ENCODE measurements at places on chromosomes 5 and 9.
A peak's percentile ranks its signal among the peaks of the same experiment; 100 is the strongest.

GRCh38 chr5:141681695-141682641 lies at the start of gene ARAP3:
Gene ARAP3 (minus strand): TSS chr5:141682230. CDS start chr5:141680486, 1,744 bp downstream.
- peak; percentile 77 for DNase-seq

- no peak for DNase-seq
These were observed 249.7 kb downstream of the ARHGAP26 start for GRCh38 chr5:143019614-143020515.

DNA sequence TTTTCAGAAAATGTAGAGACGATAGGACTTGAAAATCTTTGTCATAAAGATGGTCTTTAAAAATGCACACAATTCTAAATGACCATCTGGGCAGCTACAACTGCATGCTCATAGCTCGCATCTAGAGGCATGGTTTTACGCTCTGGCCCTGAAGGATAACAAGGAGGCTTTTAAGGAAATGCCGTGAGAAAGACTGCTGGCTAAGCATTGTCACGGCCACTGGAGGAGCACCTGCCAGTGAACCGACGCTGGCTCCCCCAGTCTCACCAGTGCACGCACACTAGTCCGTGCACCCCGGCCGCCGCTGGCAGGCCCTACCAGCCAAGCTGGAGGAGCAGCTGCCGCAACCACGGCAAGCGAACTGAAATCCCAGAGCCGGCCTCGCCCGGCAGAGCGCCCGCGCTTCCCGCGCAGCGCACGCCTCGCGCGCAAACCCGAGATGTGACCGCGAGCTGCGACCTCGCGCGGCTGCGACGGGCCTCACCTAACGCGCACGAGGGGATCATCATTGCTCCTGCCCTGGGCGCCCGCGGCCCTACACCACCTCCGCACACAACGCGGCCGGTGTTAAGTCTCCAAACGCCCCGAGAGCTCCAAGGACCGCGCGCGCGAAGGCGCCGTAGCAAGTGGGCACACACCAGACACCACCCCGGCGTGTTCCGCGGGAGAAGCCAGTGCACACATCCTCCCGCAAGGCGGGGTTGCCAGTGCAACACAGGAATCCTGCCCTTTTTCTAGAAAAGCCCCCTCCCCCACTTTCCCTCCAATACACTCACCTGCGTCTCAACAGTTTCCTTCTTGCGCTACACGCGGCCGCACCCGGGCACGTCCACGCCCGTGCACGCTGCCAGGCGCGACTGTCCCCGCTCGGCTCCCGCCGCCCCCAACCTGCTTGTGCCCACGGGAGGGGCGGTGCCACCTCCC lies 5.3 kb downstream of the ELAVL2 start:
- DNase-seq = no peak

DNA sequence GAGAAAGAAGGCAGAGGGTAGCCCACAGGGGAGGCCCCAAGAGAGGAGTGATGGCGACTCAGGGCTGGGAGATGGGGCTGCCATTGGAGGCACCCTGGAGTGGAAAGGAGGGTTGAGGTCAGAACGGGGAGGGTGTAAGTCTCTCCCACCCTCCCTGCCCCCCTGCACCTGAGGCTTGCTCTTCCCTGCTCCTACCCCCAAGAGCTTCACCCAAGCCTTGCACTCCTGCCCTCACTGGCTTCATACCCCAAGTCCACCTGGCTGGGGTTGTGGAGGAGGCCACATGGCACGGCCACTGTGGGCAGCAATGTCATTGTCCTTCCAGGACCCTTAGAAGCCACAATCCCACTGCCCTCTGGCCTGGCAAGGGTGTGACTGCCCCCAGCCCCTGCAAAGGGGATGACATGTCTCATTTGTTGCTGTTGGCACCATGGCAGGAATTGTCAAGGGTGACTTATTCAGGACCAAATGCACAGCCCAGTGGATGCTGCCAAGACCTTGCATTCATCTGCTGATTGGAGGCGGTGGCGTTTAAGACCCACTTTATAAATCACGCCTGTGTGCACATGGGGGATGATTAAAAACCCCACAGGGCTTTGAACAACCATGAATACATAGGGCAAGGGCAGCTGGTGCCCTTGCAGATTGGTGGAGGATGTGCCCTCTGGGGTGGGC lies 47.6 kb upstream of the RNU6ATAC start:
- no peak for DNase-seq

DNA sequence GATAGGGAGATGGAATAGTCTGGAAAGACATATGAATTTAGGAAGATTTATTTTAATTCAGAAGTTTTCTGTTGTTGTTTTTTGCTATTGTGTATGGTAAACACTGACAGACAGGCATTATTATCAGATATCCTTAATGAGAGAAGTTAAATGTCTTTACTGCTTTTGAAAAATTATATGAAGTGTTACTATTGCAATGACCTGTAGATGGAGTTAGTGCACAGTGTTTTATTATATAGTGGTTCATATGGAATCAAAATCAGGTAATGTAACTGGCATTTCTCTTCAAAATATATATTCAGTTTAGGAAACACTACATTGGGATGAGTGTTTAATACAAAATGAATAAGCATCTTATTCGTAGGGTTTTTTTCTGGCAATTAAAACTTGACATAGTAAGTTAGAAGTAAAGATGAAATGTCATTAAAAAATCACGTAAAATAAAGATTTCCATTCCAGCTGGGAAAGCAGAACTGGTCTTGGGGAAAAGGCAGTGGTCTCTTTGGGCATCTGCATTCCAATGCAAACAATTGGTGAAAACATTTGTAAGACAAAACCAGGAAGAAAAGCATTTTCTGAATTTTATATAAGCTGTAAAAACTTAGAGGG lies 3.9 kb downstream of the GABRA1 start:
- DNase-seq = no peak

GRCh38 chr9:28915202-28915930 lies 1342.1 kb upstream of the C9orf72 start:
- DNase-seq = no peak

GRCh38 chr5:109829331-109829730 lies 139.6 kb downstream of the MAN2A1 start:
- DNase-seq = no peak

GRCh38 chr9:120394058-120394669 lies 185.8 kb downstream of the CDK5RAP2 start:
- DNase-seq = peak; percentile 74

GRCh38 chr9:754150-754931 lies 87.2 kb upstream of the DMRT1 start:
- DNase-seq = peak; percentile 19

DNA sequence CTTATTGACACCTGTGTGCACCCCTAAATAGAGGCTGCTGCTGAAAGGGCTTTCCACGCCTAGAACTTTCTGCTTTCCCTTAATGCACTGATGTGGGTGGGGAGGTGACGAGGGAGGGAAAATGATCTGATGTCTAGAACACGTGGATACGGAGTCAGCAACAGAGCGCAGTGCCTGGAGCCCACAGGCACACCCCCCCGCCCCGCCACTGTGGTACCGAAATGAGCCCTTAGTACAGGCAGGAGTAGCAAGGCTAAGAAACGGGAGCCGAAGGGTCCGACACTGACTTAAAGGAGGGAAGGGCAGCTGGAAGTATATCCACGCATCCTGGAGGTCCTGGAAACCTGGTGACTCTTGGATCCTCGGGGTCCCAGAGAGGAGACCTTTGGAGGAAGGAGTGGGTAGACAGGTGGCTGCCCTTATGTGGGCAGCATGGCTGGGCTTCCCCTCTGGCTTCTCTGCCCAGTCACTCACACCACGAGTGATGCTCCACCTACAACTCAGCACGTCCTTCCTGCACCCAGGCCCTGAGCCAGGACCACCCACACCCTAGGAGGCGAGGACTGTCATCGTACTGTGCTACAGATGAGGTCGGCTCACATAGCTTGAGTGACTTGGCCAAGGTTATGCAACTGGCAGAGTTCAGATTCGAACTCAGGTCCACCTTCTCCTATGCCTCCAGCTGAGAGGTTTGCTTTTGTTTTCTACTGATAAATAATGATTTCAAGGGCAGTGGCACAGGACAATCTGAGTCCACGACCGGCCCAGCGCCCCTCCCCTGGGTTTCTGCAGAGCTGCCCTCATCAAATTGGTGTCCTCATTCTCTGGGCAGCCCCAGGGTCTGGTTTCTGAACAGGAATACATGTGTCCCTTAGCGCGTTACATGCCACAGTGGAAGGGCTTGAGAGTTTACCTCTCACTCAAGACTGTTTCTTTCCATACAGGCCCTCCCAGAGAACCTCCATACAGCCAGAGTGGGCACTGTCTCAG lies 4.7 kb upstream of the VAV2 start:
- peak; percentile 12 for DNase-seq

DNA sequence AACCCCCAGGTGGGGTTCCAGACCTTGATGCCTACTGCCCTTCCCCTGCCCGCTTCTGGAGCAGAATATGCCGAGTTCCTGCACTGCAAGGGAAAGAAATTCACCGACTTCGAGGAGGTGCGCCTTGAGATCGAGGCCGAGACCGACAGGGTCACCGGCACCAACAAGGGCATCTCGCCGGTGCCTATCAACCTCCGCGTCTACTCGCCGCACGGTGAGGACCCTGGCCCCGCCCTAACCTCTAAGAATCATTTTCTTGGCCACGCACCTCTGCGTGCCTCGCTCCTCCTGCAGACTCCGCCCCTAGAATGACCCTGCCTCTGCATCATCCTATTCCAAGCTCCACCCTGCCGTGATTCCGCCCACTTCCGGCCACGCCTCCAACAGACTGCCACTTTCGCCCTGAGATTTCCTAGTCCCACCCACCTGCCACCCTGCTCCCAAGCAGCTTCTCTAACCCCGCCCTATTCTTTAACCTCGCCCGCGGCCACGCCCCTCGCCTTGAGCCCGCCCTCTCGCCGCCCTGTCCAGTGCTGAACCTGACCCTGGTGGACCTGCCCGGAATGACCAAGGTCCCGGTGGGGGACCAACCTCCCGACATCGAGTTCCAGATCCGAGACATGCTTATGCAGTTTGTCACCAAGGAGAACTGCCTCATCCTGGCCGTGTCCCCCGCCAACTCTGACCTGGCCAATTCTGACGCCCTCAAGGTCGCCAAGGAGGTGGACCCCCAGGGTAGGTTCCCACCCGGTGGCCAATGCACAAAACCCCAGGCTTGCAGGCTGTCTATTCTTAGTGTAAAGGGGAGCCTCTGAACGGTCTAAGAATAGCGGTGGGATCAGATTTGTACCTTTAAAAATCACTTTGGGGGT lies 15.6 kb downstream of the DNM1 start:
- peak; percentile 98 for DNase-seq

GRCh38 chr9:621201-621855 lies 220.2 kb upstream of the DMRT1 start:
- DNase-seq = peak; percentile 96

- DNase-seq = no peak
These were observed 61.1 kb upstream of the SAP30L start for GRCh38 chr5:154384480-154385235.

GRCh38 chr9:88988796-88989641 lies 2.2 kb upstream of the S1PR3 start:
- DNase-seq = peak; percentile 89

GRCh38 chr5:150801117-150801927 lies 22.8 kb downstream of the SMIM3 start:
- DNase-seq = peak; percentile 49

GRCh38 chr5:93221-93980 lies 1.4 kb downstream of the PLEKHG4B start:
- DNase-seq = no peak

DNA sequence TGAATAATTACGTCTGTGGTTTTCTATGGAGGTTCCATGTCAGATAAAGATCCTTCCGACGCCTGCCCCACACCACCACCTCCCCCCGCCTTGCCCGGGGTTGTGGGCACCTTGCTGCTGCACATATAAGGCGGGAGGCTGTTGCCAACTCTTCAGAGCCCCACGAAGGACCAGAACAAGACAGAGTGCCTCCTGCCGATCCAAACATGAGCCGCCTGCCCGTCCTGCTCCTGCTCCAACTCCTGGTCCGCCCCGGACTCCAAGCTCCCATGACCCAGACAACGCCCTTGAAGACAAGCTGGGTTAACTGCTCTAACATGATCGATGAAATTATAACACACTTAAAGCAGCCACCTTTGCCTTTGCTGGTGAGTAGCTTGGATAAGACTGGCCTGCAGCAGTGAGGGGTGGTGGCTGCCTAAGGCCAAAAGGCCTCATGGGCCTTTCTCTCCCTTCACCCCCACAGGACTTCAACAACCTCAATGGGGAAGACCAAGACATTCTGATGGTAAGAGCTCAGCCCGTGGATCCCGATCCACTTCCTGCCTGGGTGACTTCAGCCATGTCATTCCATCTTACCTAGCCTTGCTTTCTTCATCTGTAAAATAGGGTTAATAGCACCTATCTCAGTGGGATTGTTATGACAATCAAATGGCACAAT lies at the start of gene IL3:
Gene IL3 (plus strand): TSS at position 155 of the 661 bp plus-strand sequence. CDS start 52 bp downstream, at position 207.
- DNase-seq = no peak

- peak; percentile 28 for DNase-seq
These were observed 53.5 kb upstream of the IL7R start for GRCh38 chr5:35803191-35803651.

- no peak for DNase-seq
These were observed 19.2 kb downstream of the FGFR4 start for GRCh38 chr5:177105691-177106476.

- DNase-seq = no peak
These were observed 29.4 kb downstream of the CHD1 start for GRCh38 chr5:98899456-98899855.

GRCh38 chr9:24502206-24502937 lies 43.3 kb downstream of the IZUMO3 start:
- no peak for DNase-seq

GRCh38 chr5:98627121-98627520 lies 146.3 kb upstream of the RGMB start:
- no peak for DNase-seq

- DNase-seq = peak; percentile 94
These were observed 3.0 kb upstream of the ERGIC1 start for GRCh38 chr5:172830876-172831662.

- no peak for DNase-seq
These were observed 88.3 kb upstream of the CTNND2 start for GRCh38 chr5:11992518-11992917.

DNA sequence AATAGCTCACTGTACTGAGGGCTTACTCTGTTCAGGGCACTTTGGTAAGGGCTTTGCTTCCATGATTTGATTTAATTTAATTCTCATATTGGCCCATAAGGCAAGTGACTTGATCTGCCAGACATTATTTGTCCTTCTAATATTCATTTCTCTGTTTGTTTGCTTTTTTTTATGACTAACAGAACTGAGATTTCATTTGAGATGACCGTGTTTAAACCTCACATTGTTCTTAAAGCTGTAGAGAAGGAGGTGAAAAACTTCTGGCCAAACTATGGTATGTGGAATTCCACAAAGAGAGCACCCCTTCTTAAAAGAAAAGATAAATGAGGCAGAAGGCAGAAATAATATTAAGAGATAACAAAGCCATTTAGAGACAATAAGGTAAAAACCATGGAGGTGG lies 775.6 kb upstream of the ACO1 start:
- no peak for DNase-seq

DNA sequence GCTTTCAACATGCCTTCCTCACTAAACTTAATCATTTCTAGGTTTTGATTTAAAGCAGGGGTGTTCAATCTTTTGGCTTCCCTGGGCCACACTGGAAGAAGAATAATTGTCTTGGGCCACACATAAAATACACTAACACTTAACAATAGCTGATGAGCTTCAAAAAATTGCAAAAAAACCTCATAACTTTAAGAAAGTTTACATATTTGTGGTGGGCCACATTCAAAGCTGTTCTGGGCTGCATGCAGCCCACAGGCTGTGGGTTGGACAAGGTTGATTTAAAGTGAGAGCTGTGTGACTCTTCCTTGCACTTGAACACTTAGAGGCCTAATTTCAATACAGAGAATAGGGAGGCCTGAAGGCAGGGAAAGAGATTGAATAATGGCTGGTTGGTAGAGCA lies 598.3 kb downstream of the EFNA5 start:
- DNase-seq = no peak

- peak; percentile 36 for DNase-seq
These were observed 97.5 kb downstream of the COL5A1 start for GRCh38 chr9:134738869-134739659.
